Thoracic aorta (tissue), 2 donors: ENCODE measurements at places on chromosomes 13 and 19.

- no peak for DNase-seq
Observed at GRCh38 chr19:28578786-28579505, 634.0 kb downstream of the UQCRFS1 start.

DNA sequence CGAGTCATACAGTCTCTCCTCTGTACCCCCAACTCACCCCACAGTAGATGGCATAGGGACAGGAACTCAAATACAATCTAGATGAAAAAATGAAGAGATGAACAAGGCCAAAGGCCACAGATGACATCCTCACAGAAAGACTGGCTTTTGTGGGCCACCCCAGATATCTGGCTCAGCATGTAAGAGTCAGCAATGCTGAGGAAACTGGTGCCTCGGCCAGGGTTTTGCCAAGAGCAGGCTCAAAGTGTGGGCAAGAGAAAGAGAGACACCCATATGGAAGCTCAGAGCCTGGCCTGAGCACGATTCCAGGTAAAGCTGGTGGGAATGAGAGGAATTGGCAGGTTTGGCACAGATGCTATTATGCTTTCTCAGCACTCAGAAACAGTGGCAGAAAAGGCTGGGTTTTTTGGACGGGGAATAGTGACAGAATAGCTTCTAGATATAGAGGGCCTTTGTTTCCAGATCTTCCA is 460.6 kb downstream of the FOXO1 start:
- DNase-seq = no peak

- DNase-seq = no peak
Observed at GRCh38 chr19:42467183-42467760, 24.5 kb upstream of the CXCL17 start.

DNA sequence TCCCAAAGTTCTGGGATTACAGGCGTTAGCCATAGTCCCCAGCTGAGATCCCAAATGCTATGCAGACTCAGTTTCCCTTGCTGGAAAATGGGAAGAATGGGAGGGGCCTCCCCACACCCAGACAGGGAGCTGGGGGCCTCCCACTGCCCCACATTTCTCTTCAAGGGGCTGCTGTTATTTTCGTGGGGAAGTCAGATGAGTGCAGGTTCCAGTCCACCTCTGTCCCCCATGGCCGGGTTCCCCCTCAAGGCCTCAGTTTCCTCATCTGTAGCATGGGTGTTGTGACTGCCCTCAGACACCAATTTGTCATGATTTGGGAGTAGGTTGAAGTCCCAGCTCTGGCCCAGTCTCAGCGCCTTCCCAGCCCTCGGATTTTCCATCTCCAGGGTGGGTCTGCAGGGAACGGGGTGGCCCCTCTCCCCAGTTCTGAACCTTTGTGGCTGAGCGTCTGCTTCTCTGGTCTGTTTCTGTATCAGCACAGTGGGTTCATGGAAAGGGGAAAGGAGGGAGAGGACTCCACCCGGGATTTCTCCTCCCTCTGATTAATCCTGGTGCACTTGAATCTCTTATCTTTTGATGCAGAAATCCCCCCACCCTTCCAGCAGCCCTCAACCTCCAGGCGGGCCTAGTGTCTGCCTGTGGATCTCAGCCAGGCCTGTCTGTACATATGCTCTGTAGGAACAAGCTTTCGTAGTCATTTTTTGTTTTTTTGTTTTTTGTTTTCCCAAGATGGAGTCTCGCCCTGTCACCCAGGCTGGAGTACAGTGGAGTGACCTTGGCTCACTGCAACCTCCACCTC is 12.2 kb downstream of the NFIC start:
- no peak for DNase-seq

- DNase-seq = no peak
Observed at GRCh38 chr13:37417060-37417441, 181.5 kb downstream of the POSTN start.

DNA sequence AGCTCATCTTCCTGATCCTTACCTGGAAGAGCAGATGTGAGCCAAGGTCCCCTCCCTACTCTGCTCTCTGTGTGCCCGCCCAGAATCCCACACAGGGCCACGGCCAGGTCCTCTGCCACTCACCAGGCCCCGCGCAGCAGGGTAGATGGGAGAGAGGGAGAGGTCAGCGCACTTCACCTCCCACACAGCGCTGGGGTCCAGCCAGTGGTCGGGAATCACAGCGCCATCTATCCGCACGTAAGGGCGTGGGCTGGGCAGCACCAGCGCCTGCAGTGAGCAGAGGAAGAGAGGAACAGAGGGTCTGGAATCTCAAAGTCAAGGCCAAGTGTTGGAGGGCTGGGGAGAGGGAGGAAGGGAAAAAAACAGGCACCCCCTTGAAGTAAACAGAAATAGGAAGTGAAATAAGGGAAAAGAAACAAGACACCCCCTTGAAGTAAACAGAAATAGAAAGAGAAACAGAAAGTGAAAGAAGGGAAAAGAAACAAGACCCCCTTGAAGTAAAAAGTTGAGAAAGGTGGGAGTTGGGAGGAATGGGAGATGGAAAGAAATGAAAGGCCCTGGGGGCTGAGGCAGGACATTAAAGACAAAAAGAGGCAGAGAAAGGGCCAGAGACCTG is 7.0 kb upstream of the PLA2G4C start:
- no peak for DNase-seq

DNA sequence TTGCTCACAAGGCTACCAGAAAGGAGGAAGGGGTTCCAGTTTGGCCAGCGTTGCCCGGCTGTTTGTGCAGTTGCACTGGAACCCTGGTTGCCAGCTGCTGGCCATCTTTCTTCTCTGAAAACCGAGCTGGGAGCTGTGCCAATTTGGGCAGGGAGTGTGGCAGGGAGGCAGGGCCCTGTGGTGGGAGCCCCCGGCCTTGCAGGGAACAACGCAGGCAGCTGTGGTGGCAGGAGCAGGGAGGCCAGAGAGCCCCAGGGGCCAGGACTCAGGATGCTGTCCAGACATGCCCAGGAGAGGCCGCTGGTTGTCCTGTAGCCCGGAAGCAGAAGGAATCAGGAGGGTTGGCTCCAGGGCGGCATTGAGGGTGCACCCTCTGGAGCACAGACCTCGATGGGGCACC is 4.8 kb downstream of the KMT5C start:
- no peak for DNase-seq

- DNase-seq = no peak
Observed at GRCh38 chr13:98772794-98773452, 20.5 kb upstream of the SLC15A1 start.

GRCh38 chr19:18435178-18435841 is 2.6 kb downstream of the ISYNA1 start:
- DNase-seq = no peak

- no peak for DNase-seq
Observed at GRCh38 chr13:32229443-32229842, 85.7 kb downstream of the ZAR1L start.

DNA sequence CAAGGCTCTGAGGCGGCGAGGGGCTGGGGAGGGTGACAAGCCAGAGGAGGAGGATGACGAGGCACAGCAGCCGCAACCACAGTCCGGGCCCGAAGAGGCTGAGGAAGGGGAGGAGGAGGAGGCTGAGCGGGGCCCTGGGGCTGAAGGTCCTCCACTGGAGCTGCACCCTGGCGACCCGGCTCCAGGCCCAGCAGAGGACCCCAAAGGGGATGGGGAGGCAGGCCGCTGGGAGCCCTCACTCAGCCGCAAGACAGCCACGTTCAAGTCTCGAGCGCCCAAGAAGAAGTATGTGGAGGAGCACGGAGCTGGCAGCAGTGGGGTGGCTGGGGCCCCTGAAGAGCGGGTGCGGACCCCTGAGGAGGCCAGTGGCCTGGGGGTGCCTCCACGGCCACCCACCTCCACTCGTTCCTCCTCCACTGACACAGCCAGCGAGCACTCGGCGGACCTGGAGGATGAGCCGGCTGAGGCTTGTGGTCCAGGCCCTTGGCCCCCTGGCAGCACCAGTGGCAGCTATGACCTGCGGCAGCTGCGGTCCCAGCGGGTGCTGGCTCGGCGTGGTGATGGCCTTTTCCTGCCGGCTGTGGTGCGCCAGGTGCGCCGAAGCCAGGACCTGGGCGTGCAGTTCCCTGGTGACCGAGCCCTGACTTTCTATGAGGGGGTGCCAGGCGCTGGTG is 2.9 kb downstream of the CIC start:
- DNase-seq = no peak

DNA sequence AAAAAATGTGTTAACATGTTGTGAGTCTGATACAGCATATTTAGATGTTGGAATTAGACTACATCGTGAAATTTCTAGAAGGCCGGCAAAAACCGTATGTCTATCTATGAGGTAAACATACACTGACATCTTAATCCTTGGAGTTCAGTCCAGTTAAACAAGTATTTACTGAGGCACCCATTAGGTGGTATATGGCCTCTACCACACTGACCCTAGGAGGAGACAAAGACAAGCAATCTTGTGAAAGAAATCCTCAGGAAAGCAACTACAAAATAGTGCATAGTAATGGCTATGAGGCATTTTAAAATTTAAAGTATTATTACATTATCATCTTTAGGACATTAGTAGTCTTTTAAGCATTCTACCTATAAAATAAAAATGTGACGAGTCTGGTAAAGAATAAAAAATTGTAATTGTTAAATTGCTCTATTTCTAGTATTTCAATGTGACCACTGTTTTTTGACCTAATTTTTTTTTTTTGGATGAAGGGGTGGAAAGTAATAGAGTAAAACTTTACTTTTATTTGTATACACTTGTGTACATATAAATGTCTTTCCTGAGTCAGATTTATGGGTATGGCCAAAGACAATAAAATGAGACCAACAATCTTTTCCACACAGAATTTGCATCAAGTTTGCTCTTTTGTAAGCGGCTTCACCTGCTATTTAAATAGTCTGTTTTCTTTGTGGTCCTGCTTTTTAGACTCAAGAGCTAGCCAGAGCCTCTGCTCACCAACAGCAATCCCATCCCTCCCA is 50.5 kb downstream of the KATNAL1 start:
- no peak for DNase-seq

DNA sequence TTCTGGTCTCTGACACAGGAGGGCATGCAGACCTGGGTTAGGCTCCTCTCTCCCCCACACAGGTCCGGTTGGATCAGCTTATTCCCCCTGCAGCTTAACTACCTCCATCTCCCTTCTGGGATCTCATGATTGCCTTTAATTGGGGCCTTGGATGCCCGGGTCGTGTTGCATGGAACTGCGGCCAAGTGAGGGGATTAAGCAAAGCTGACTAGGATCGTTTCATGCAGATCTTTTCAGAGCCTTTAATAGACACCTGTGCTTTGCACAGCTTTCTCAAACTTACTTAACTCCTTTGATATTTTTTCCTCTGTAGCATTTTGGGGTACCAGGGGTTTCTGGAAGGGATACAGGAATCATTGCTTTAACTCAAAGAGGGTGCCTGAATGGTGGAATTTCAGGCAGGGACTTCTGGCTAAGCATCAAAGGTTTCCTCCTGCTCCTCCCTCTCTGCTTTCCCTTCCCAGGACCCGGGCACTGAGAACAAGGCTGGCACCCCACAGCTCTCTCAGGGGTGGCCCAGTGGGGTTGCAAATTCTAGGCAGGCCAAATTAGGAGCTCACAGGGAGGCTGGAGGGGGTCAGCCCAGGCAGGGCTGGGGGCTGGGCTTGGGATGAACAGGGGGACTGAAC is 477 bp downstream of the NFILZ start:
- DNase-seq = no peak

DNA sequence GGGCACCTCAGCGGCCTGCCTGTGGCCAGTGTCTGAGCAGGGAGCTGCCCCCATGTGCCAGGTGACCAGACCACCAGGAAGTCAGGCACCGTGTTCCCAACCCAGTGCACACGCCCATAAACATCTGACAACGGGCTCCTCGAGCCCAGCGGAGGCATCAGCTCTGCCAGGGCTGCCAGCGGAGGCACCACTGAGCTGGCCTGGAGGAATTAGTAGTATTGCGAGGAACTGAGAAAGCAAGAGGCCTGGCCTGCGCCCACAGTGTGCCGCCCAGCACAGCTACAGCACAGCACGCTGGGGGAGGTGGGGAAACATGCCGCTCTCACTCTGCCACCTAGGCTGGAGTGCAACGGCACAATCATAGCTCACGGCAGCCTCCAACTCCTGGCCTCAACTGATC is 44.6 kb downstream of the ANKRD27 start:
- no peak for DNase-seq

DNA sequence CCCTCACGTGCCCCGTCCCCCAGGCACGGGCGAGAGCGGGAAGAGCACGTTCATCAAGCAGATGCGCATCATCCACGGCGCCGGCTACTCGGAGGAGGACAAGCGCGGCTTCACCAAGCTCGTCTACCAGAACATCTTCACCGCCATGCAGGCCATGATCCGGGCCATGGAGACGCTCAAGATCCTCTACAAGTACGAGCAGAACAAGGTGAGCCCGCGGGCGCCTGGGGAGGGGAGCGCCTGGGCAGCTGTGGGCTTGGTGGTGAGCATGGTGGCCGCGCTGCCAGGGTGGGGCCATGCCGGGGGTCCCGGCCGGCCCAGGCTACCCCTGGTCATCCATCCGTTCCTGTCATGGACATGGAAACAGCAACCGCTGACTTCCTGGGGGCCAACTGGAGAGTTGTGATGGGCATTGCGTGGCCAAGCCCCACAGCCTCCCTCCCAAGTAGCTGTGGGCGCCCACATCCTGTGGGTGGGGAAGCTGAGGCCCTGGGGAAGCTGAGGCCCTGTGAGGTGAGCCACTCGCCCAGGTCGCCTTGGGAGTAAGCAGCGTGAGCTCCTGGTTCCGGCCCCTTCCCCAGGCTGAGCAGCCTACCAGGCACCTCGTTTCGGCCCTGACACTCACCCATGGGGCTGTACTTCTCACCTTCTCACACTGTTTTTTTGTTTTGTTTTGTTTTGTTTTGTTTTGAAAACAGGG is 16.1 kb downstream of the GNA11 start:
- DNase-seq = no peak

GRCh38 chr13:80164462-80164861 is 176.5 kb downstream of the SPRY2 start:
- no peak for DNase-seq

DNA sequence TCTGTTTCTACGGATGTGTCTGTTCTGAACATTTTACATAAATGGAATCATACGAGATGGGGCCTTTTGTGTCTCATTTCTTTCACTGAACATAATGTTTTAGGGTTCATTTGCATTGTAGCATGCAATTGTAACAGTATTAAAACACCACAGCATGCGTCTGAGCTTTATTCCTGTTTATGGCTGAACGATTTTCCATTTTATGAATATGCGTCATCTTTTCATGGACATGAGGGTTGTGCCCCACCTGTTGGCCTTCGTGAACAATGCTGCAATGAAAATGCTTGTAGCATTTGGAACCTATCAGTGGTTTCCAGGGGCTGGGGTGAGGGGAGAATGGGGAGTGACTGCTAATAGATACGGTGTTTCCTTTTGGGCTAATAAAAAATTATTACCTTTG is 5.1 kb downstream of the OR10H1 start:
- DNase-seq = no peak

GRCh38 chr19:1911098-1911497 is 5.9 kb downstream of the ADAT3 start:
- DNase-seq = no peak

DNA sequence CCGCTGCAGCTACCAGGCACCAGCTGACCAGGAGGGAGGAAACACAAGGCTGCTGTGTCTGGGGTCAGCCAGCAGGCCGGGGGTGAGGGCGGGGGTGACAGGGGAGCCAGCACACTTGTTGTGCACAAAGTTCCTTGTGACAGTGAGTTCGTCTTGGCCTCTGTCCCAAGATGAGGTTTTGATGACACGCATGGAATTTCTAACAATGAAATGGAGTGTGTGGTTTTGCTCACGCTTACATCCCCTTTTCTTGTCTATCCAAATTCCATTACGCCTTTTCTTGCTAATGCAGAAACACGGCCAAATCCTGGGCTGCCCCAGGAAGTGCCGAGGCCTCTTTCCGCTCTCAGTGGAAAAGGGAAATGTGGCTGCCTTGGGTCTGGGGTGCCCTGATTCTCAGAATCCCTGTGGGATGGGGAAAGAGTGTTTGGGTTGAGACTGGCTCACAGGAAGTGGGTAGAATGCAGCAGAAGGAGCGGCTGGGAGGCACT is 73.8 kb downstream of the GADD45B start:
- DNase-seq = no peak
